ENCODE measurements at places on chromosomes 16 and 17.

GRCh38 chr17:48441231-48441711, 11.3 kb upstream of the SKAP1 start:
- DNase-seq: no peak

DNA sequence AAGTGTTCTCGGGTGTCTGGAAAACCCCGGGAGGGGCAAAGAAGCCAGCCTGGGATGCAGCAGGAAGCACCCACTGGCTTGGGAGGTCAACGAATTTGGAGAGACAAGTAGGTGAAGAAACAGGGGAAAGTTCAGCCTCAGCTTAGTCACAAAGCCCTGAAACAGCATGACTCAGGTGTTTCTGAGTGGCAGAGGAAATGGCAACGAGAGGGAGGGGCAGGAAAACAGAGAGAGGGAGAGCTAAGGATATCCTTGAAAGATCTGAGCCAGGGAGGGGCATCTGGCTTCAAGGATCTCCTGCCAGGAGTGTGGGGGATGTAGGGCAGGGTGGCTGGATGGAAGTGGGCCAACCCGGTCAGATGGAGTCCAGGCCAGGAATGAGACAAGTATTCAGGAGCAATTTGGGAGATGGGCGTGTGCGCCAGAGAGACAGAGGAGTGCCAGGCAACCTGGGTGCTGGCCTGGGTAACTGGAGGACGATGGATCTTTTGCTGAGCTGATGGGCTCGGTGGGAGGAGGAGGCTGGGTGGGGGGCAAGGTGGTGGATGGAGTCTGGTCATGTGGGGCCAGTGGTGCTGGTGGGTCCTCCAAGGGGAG, 27.2 kb downstream of the ABCC3 start:
- DNase-seq: peak; percentile 66

GRCh38 chr16:69469807-69470561, 45.6 kb downstream of the CYB5B start:
- DNase-seq: no peak

- DNase-seq: no peak
Measured at GRCh38 chr17:79791735-79792161, 5.1 kb downstream of the CBX8 start.

DNA sequence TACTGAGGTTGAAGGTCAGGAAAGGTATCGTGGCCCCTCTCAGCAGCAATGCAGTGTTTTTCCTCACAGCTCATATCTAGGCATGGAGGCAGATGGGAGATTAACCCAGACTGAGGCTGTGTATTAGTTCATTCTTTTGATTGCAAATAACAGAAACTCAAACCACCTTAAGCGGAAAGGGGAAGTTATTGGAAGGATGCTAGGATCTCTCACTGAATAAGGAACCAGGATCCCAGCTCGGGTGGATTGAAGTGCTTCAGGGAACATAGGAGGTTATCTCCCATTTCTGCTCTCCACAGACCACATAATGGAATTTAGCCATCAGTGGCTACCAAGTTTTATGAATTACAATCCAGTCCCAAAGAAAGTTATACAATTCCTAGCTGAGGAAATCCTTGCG, 8.2 kb downstream of the ZNF689 start:
- no peak for DNase-seq

Measured in skeletal muscle cell (primary cell).